Tibial nerve (tissue), 4 donors: ENCODE measurements at places on chromosomes 1 and 21. TPM values are rescaled to one million over a fixed set of nuclear protein-coding genes. Genes with fewer than 3 reads are reported as not detected.

The FMO1 gene
- 0.21 TPM for total RNA-seq

The ZNF683 gene
- not detected for total RNA-seq

DNA sequence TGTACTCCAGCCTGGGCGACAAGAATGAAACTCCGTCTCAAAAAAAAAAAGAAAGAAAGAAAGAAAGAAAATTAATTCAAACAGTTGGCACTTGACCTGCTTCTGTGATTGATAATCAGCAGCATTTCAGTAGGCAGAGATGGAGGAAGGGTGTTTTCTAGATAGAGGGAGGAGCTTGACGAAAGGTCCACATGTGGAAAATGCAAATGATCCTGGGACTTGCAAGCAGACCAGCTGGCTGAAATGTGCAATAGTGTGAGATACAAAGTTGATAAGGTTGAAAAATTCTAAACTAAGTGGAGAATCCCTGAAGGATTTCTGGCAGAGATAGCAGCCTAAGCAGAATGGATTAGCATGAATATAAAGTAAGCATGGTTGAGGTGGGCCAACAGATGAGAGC is 4.2 kb downstream of the ELAPOR1 start:
- no peaks in the 10 kb centered on the region for H3K36me3 ChIP-seq
- H3K27me3 ChIP-seq, result no peaks in the 10 kb centered on the region
- H3K4me1 ChIP-seq, result peaks cover 10% of the 10 kb centered on the region
- no peak for DNase-seq
- H3K27ac ChIP-seq, result no peak overlapping the region
- H3K4me3 ChIP-seq, result no peak overlapping the region

GRCh38 chr1:96721053-96721415 is 550 bp upstream of the PTBP2 start:
- no peaks in the 10 kb centered on the region for H3K27me3 ChIP-seq
- no peak for DNase-seq
- peak overlapping the region; percentile 95 for H3K27ac ChIP-seq
- H3K4me3 ChIP-seq, result peak overlapping the region; percentile 99

GRCh38 chr1:210688512-210689234 is 360.0 kb downstream of the HHAT start:
- H3K27me3 ChIP-seq, result no peaks in the 10 kb centered on the region
- H3K4me1 ChIP-seq, result no peaks in the 10 kb centered on the region
- H3K27ac ChIP-seq, result no peak overlapping the region
- no peak overlapping the region for H3K4me3 ChIP-seq
- no peaks in the 10 kb centered on the region for H3K36me3 ChIP-seq

The DMAP1 gene
- total RNA-seq, result 81.0 TPM

The INAVA gene
- total RNA-seq, result not detected

DNA sequence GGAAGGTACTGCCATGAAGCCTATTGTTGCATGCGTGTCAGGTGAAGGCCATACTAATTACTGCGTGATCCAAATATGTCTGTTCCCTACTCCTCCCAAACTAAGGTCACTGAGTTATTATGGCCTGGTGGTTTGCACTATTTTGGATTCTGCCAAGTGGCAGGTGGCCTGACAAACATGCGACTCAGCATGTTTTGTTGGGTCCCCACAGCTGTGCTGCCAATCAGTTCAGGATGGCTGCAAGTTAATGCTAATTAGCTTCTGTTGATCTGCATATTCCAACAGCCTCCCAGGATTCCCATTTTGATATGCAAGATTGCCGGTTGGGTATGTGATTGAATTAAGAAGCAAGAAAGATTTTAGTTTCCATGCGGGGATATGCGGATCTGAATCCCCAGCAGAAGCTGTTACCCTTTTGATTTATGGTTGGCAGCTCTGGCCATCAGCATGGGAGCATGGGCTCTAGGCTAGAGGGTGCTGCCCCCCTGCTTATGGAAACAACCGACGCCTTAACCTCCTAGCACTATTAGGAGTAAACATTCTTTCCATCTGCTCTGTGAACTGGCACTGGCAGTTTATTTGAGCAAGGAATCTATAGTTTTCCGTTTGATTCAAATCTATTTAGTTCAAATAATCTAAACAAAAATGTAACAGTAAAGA is 429.8 kb upstream of the C1orf87 start:
- no peak overlapping the region for H3K27ac ChIP-seq
- no peaks in the 10 kb centered on the region for H3K27me3 ChIP-seq
- DNase-seq, result no peak
- H3K4me3 ChIP-seq, result no peak overlapping the region
- H3K4me1 ChIP-seq, result no peaks in the 10 kb centered on the region

- no peak for DNase-seq
- no peaks in the 10 kb centered on the region for H3K36me3 ChIP-seq
- H3K27me3 ChIP-seq, result no peaks in the 10 kb centered on the region
These were observed 1.4 kb downstream of the ELAVL4 start for GRCh38 chr1:50110151-50110550.

The JAM2 gene
- total RNA-seq, result 20.4 TPM

DNA sequence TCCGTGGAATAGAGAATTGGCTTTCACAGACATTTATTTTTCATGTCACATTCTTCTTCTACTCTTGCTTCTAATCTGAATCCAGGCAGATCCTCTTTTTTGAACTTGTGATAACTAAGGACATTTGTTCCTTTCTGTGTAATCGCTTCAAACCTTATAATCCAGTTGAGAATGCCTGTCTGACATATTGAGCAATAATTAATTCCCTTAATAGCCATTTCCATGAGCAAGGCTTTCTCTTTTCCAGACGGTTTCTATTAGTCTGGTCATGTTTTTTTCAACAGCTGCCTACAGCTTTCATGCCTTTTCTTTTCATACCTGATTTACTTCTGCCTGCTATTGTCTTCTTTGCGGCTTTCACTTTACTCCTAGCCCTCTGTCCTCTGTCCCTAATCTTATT is 163.4 kb downstream of the CYYR1 start:
- H3K4me3 ChIP-seq, result no peak overlapping the region
- no peak for DNase-seq

The NPPB gene
- total RNA-seq, result not detected

DNA sequence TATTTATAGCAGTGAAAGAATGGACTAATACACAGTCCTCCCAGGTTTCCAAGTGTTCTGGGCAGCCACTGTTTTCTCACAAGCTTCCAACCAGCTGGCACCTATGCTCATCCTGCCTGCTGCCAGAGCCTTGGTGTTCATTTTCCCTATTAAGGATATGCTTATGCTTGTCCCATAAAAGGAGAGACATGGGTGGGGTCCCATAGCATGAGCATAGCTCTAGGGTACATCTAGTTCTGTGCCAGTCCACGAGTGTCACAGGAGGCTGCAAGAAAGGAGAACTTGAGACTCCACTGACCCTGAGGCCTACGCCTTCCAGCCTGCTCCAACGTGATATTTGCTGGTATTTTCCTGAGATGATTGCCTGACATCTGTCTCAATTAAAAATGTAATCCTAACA is 192.4 kb upstream of the PTGFR start:
- no peaks in the 10 kb centered on the region for H3K4me1 ChIP-seq
- H3K36me3 ChIP-seq, result no peaks in the 10 kb centered on the region
- no peak for DNase-seq
- H3K27ac ChIP-seq, result no peak overlapping the region
- H3K27me3 ChIP-seq, result no peaks in the 10 kb centered on the region
- no peak overlapping the region for H3K4me3 ChIP-seq

The FCRL5 gene
- total RNA-seq, result not detected

The IL12RB2 gene
- 0.87 TPM for total RNA-seq

- no peak for DNase-seq
- H3K4me3 ChIP-seq, result no peak overlapping the region
- no peaks in the 10 kb centered on the region for H3K36me3 ChIP-seq
- no peaks in the 10 kb centered on the region for H3K4me1 ChIP-seq
- H3K27me3 ChIP-seq, result no peaks in the 10 kb centered on the region
These were observed 415.5 kb downstream of the NUF2 start for GRCh38 chr1:163737261-163737660.

The OR2T33 gene
- total RNA-seq, result 1.6 TPM

DNA sequence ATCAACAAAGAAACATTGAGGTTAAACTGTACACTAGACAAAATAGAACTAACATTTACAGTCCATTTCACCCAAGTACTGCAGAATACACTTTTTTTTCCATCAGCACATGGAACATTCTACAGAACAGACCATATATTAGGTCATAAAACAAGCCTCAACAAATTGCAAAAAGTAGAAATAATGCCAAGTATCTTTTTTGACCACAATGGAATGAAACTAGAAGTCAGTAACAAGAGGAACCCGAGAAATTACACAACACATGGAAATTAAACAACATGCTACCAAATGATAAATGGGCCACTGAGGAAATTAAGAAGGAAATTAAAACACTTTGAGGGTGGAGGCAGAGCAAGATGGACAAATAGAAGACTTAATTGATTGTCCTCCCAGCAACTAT is 8.4 kb upstream of the C1orf185 start:
- no peaks in the 10 kb centered on the region for H3K36me3 ChIP-seq
- H3K4me3 ChIP-seq, result no peak overlapping the region
- H3K27me3 ChIP-seq, result no peaks in the 10 kb centered on the region
- no peak for DNase-seq
- H3K4me1 ChIP-seq, result no peaks in the 10 kb centered on the region

The DNASE2B gene
- total RNA-seq, result not detected

DNA sequence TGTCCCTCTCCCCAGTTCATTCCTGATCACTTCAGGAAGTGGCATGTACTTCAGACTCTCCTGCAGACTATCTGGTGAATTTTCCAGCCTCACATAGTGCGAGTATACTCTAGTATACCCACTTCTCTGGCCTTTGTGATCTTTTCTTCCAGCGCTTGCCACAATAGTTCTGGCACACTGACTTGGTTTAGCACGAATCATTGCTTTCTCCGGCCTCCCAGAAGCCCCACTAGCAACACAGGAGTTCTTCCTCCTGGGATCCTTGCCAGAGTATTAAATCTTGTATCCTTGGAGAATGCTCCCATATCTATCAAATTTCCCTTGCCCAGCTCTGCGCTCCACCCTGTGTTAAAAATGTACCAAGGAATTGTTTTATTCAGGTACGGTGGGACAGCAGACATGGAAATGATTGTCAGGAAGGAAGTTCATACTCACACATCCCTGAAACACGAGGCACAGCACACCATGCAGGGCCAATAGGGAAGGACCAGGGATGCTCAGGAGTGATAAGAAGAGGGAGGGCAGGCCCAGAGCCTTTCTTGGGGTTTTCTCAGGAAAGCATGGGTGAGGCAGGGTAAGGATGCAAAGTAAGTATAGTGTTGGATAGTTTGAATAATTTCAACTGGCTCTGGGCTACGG is 136.7 kb downstream of the ADSS2 start:
- no peaks in the 10 kb centered on the region for H3K36me3 ChIP-seq
- H3K4me1 ChIP-seq, result no peaks in the 10 kb centered on the region
- H3K27me3 ChIP-seq, result no peaks in the 10 kb centered on the region
- no peak overlapping the region for H3K4me3 ChIP-seq
- no peak for DNase-seq

The SPRR2D gene
- total RNA-seq, result not detected

The MRPL24 gene
- 90.4 TPM for total RNA-seq

GRCh38 chr1:175158170-175158591 is 34.4 kb downstream of the KIAA0040 start:
- no peaks in the 10 kb centered on the region for H3K36me3 ChIP-seq
- no peaks in the 10 kb centered on the region for H3K27me3 ChIP-seq
- no peaks in the 10 kb centered on the region for H3K4me1 ChIP-seq
- H3K27ac ChIP-seq, result no peak overlapping the region
- H3K4me3 ChIP-seq, result no peak overlapping the region
- no peak for DNase-seq

The GBP6 gene
- not detected for total RNA-seq

The S100A4 gene
- total RNA-seq, result 439 TPM

DNA sequence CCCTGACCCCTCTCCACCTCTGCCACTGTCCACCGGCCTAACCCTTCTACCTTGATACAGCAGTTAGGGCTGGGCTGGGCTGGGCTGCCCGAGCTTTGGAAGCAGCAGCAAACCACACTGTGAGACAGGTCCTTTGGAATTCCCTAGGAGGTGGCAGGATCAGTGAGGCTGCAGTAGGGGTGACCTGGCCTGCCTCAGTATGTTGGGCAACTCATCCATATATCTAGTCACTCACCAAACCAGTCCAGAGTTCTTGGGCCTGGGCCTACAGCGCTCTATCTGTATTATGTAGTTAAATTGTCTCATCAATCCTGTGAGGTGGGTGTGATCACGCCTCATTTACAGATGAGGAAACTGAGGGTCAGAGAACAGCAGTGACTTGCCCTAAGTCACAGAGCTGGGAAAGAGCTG is 13.3 kb upstream of the SYNC start:
- no peak overlapping the region for H3K4me3 ChIP-seq
- no peak overlapping the region for H3K27ac ChIP-seq
- H3K36me3 ChIP-seq, result no peaks in the 10 kb centered on the region
- H3K27me3 ChIP-seq, result no peaks in the 10 kb centered on the region
